ENCODE measurements at places on chromosomes 16 and 17.

DNA sequence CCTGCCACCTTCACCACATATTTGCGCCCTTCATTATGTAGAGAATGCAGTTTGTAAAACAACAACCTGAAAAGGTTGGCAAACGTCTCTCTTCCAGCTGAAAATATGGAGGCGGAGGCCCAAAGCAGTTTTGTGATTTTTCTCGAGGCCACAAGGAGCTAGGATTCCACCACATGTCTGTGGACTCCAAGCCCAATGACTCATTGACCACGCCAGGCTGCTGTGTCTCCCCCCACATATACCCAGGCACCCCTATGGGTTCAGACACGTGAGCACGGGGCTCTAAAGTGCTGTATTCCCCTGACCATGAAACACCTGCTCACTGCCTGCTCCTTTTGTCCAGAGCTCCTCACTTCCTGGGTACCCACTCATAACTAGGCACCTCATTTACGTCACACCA is 121.4 kb upstream of the CDH5 start:
- DNase-seq: no peak

DNA sequence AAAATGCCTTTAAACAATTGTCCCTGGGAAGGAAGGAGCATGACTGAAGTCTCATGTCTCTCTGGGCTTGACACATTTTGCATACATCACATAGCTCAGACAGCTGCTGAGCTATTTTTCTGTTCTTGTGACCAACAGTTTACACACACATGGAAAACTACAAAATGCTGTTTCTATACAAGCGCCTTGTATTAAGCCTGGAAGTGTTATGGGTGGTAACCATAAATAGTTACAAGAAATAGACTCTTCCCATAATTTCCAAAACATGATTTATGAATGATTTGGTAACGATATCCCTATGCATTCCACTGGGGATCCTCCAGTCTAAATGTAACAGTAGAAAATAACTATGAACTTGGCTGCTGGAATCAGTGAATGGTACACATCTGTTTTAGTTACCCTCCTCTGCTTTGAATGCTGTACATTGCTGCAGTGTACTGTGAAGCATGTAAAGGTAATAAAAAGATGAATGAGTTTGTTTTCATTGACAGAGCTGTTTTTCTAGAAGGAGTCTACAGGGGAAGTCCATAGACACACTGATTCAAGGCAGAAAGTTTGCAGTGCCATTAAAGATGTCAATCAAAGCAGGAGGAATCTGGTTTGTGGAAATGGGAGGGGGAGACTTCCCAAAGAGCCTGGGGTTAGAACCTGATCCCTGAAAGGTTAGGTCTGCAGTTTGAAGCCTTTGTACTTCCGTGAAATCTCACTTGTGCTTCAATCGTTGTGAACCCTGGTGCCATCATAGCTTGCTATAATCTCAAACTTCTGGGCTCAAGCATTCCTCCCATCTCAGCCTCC is 5.0 kb downstream of the ACSF2 start:
- no peak for DNase-seq

- no peak for DNase-seq
Measured at GRCh38 chr16:35750157-35750689, 2290.8 kb downstream of the TP53TG3F start.

DNA sequence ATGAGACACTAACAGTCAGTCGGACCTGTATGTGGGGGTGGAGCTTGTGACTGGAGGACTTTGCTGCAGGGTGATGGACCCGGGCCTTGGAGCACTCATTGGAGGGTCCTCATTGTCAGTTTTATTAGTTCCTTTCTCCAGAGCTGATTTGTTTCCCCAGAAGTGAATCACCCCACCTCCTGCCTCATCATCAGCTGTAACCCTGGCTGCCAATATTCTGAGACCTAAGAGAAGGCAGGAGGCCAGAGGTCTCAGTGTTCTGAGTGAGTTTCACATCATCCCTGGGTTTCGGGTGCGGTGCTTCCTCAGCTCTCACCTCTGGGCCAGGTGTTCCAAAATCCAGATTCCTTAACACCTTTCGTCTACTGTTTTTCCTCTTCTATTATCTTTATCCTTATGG is 49.9 kb upstream of the KIFC3 start:
- no peak for DNase-seq

GRCh38 chr17:72030067-72030899 is 90.5 kb upstream of the SOX9 start:
- DNase-seq: peak; percentile 48

DNA sequence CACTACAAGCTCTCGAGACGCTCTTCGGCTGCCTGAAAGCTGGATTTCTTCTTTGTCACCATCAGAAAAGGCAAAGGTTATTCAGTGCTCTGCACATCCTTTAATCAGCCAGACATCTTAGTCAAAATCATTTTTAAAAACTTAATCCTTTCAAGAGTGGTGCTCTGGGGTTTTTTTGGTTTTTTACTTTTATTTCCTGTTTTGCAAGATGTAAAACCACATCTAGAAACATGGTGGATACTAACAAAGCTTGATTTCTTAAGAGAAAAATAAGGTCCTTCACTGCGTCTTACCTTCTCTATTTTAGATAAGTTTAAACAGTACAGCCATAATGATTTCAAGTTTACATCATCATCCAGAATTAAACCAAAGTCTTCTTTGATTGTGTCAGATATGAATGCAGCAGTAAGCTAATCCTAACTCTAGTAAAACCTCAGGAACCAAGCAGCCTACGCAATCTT is 6.3 kb downstream of the ANKRD11 start:
- DNase-seq: no peak

DNA sequence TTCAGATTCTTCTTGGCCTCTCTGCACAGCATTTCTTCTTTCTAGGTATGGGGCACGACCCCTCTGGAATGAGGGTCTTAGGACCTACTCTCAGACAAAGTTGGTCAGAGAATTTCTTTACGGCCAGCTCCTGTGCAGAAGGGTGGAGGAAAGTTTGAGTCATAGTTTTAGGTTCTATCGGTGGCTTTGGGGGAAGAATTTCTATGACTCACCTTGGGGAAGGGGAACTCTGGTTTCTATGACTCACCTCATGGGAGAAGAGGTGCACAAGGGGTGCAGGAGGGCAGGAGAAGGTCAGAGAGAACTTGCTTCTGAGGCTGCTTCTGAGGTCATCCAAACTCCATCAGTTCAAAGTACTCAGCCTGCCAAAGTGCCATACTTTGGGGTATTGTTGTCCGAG is 2.5 kb upstream of the ABCC12 start:
- DNase-seq: peak; percentile 56

GRCh38 chr17:32688221-32688620 is 188.7 kb downstream of the MYO1D start:
- DNase-seq: no peak

DNA sequence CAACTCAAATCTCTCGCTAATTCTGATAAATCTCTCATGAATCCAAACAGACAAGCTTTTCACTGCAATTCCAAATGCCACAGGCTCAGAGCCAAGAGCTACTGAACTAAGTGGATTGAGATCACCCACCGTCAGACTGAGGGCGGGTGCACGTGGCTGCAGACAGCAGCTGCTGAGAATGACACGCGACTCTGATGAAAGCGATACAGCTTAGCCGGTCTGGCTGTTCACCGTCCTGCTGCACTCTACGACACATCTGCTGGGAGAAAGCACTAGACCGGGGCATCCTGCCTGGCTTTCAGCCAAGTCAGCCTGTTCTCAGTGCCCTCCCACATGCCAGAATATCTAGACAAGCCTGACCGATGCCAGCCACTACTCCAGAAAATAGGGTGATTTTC is 42.6 kb downstream of the KLHDC4 start:
- DNase-seq: no peak

GRCh38 chr16:72829846-72830775 is 217.8 kb downstream of the ZFHX3 start:
- no peak for DNase-seq

- DNase-seq: no peak
Measured at GRCh38 chr16:19014461-19014860, 30.7 kb downstream of the TMC7 start.

DNA sequence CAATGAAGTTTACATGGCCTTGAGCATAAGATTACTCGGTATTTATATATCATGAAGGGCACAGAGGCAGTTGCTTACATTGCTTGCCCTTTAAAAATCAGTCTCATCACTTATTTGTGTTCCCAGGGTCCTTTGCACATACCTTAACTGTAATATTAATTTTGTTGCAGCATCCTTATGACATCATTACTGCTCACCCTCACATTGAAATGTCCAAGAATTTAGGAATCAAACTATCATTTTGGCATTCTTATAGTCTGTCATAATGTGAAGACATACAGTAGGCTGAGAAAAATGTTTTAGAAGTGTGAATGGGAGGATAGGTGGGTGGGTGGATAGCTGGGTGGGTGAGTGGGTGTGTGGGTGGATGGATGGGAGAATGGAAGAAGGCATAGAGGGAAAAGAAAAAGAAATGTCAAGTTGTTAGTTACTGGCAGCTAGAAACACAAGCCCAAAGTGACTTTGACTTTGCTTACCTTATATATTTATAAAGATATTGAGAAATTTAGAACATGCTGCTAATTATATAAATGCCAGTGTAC is 17.8 kb downstream of the ADAMTS18 start:
- DNase-seq: no peak

Data from T-helper 1 cell (primary cell).